ENCODE measurements at places on chromosomes 1 and 21.
A peak's percentile ranks its signal among the peaks of the same experiment; 100 is the strongest.

DNA sequence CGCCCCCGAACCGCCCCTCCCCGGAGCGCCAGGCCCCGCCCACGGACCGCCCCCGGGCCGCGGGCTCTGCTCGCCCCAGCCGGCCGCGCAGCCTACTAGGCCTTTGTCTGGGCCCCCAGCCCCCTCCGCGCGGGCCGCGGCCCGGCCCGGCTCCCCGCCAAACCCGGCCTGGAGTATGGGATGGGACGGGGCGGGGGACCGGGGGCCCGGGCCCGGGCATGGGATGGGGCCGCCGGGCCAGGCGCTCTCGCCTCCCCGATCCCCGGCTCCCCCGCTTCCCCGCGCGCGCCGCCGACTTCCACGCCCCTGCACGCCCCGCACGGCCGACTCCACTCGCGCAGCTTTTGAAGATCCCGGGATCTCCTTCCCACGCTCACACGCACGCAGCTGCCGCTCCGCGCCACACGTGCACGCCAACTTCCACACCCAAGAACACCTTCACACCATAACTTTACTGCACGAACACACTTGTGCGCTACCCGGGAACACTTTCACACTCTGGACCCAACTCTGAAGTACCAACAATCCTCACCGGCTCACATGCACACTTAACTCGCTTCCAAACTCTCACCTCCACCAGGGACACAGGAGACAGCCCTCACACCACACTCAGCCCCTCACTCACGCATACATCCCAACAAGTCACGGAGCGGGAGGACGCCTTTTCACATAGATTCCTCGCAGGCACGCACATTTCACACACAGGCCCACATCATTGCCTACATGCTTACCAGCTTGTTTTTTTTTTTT lies 437 bp upstream of the HSPG2 start:
- DNase-seq, result peak; percentile 81

GRCh38 chr1:92879316-92879968 lies 47.6 kb downstream of the RPL5 start:
- DNase-seq, result no peak

GRCh38 chr1:32082022-32082421 lies 9.3 kb downstream of the TMEM39B start:
- no peak for DNase-seq

DNA sequence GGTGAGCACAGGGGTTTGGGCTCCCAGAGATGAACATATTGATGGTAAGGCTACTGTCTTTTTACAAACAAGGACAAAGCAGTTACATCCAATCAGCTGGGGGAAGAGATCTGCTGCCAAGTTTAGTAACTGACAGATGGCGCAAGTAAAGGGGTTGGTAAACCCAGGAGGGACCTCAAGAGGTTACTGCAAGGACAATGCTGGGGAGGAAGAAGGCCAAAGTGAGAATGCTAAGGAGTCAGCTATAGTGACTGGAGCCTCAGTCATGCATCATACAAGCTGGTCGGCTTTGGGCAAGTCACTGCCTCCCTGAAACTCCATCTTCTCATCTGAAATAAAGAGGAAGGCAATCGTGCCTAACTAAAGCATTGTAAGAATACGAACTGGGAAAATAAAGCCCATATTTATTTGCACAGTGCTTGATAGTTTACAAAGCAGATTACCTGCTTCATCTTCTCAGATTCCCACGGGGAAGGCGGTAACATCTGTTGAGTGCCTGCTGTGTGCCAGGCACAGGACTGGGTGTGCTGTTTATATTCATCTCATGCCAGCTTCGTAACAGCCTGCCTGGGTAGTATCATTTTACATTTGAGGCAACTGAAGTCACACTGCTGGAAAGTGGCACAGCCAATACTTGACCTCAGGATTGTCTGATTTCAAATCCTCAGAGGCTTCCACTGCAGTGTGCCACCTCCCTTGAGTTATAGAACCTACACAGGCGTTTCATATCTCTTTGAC lies 114.8 kb downstream of the BEND5 start:
- no peak for DNase-seq

DNA sequence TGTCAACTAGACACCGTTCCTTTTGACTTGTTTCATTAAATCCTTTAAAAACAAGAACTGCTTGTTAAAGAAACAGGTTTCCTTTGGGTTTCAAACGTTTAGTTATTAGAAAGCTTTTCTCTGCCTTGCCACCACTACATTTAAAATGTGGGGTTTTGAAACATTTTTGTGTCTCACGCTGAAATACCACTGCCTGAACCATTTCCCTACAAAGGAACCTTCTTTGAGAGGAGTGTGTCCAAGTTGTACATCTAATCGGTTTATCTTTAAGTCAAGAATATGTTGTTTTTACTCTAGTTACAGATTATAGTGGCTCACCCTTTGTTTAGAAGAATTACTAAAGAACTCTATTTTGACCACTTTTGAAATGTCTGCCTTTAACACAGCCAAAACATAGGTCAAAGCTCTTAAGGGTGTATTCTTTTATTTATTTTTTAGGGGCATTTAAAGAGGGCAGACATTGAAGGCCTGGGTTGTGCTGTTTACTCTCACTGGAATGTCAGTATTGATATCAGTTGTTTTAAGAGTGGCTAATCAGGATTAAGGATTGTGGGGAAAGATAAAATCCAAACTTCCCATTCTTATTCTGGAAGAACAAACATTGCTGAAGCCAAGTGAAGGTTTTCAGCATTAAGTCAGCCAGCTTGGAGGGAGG lies 143.4 kb downstream of the GALNT2 start:
- no peak for DNase-seq

DNA sequence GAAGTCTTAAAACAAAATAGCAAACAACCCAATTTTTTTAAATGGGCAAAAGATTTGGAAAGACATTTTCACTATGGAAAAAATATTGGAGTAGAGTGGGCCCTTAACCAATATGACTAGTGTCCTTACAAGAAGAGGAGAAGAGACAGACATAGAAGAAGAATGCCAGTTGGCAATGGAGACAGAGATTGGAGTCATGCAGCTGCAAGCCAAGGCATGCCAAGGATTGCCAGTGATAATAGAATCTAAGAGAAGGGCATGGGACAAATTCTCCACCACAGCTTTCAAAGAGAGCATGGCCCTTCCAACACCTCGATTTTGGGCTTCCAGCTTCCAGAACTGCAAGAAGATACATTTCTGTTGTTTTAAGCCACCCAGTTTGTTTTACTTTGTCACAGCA lies 92.7 kb downstream of the RGS2 start:
- DNase-seq, result no peak

DNA sequence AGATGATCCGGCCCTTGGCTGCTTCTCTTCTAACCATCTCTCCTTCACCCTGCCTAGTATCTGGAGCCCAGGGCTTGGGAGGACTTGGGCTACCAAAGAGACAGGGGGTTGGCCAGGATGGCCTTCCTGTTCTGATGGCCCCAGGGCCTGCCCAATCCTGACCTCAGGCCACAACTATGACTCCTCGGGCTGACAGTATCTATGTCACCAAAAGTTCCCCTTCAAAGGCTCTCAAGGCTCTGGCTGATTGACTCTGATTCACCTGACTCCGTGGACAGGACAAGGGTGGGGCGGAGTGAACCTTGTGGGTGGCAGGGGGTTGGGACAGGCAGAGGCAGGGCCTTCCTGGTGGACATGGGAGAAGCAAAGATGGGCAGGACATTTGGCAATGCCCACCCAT lies 12.7 kb downstream of the MEF2D start:
- no peak for DNase-seq

- no peak for DNase-seq
These were observed 75.5 kb upstream of the MACF1 start for GRCh38 chr1:39128959-39129358.

- DNase-seq, result no peak
These were observed 192.4 kb upstream of the SGIP1 start for GRCh38 chr1:66341446-66342089.

DNA sequence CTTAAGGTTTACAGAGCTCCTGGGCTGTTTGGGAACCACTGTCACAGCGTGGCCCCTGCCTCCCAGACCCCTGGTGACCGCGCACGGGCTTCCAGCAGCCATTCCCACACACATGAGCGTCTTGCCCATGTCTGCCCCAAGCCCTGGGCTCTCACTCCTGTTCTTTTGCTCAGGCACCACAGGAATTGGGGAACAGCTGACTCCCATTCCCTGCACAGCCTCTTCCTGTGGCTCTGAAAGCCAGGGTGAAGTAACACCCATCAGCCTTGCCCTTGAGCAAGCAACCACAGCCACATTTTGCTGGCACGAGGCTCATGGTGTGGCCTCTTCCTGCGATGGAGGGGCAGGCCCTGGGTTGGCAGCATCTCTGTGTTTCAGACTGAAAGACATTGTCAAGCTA lies 14.3 kb upstream of the GPR157 start:
- no peak for DNase-seq

- no peak for DNase-seq
These were observed 2.1 kb upstream of the RGS1 start for GRCh38 chr1:192573499-192573898.

DNA sequence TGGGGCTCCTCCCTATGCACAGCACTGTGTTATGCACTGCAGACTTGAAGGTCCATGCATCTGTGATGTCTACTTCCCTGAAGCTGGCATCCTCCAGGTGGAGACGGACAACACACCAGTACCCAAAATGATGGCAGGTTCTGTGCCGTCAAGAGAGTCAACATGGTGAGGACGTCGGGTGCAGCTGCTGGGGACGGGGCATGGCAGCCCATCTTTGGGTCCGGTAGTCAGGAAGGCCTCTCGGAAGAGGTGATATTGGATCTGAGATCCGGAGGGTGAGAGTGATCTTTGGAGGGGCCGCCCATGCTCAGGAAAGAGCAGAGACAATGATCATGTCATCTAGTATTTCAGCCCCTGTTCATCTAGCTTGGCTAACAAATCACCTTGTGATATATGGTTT lies 104.1 kb downstream of the RIPK4 start:
- DNase-seq, result no peak

- no peak for DNase-seq
These were observed 12.5 kb downstream of the CAPN8 start for GRCh38 chr1:223653015-223653414.

DNA sequence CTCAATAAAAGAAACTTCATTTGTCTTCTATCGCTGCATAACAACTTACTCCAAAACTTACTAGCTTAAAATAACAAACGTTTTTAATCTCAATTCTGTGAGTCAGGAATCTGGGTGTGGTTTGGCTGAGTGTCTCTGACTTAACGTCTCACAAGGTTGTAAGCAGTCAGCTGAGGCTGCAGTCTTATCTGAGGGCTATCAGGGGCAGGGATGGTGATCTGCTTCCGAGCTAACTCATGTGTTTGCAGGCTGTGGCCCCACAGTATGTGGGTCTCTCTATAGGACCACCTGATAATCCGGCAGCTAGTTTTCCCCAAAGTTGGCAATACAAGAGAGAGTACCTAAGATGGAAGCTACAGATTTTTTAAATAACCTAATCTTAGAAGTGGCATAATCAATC lies 234.2 kb upstream of the FGGY start:
- DNase-seq, result no peak

DNA sequence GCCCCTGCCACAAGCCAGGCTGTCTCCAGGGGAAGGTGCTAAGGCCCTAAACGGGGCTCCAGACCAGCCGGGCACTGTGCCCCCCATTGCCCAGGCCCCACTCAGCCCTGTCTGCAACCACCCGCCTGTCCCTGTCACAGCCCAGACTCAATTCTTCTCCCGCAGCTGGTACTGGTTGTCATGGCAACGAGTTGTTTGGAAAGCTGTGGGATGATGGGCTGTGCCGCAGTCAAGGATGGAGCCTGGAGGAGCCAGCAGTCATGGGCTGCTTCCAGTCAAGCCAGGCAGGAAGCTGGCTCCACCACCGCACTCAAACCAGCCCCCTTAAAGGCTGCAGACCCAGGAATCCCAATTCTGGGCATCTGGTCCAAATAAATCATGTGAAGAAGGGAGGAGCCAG lies 4.2 kb downstream of the SPOCD1 start:
- DNase-seq, result no peak

DNA sequence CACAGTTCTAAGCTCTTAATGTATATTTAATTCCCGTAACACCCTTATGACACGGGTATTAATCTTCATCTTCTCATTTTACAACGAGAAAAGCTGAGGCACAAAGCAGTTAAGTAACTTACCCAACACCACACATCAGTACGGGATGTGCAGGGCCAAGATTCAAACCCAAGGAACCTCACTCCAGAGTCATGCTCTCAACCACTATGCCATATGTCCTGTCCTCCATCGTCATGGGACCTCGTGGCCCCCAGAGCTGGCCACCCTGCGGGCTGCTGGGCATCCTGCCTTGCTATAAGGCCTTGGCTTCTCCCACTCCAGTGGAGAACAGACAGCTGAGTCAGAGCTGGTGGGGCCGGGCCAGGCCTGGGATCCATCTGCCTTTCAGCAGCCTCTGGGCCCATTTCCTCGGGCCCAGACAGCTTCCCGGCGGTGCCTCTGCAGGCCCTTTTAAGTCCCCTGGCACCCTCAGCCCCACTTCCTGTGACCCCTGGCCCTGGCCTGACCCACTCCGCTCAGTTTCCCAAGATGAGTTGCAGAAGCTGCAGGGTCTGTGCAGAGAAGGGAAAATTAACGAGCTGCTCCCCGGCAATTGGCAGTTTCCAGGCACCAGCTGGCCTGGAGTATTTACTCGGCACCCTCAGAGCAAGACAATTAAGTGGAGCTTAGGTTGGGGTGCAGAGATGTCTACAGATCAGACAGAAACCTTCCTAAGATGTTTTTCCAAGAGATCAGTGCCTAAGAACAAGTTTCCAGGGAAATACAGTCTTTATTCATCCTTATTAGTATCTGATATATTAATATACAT lies 98.2 kb downstream of the EPHB2 start:
- no peak for DNase-seq

DNA sequence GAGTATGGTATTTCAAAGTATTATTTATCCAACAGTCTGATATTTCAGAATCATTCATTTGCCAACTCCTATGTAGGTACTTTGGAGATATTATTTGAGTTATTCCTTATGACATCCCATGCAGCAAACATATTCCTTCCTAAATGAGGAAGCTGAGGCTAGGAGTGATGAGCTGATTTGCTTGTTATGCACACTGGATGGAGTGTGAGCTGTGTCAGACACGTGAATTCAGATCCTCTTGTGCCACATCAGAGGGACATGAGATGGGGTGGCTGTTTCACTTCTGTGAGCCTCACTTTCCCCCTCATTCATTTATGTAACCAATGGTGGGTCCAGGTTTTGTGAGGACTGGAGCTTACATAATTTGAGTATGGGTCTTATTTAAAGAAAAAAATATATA lies 215.9 kb downstream of the DISC1 start:
- DNase-seq, result no peak

DNA sequence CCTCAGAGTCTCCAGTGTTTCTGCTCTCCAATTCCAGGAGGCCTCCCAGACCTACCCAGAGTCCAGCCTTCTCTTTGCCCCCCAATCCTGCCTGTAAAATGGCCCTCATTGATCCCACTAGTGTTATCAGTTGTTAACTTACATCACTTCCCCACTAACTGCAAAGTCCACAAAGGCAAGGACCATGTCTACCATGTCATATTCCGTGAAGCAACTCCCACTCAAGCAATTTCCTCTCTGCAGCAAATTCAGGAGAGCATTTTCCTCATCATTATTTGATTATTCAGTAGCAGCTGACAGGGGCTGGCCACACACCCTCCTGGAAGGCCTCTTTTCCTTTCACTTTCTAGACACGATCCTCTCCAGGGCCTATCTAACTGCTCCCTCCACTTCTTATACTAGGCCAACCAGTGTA lies 153.5 kb downstream of the RERE start:
- DNase-seq, result no peak
